Muscle of arm (tissue), 14 donors: ENCODE measurements at places on chromosomes 13 and 19.

DNA sequence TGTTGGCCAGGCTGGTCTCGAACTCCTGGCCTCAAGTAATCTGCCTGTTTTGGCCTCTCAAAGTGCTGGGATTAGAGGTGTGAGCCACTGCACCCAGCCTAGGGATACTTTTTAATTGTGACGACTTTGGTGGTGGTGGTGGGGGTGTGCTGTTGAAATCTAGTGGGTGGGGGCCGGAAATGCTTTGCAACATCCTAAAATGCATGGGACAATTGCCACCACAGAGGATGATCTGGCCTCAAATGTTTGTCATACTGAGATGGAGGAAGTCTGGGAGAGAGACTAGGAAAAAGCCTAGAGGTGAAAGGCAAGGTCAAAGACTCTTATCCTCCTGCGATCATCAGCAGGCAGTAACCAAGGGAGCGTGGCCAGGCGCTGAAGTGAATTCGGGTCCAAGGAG lies 1.4 kb downstream of the NWD1 start:
- DNase-seq, result no peak

DNA sequence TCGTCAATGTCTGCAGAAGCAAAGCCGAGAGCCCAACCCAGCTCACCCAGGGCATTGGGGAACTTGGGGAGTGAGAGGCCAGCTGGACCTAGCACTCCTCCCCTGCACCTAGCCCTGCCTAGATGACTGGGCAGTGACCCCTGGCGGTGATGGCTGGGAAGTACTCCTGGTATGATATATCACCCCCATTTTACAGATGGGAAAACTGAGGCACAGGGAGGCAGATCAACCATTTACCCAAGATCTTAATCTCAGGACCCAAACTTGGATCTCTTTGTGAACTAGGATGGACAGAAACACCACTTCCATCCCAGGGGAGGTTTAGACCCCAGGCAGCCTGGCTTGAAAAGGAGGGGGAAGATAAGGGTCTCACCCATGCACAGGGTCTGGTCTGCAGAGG lies 43.5 kb downstream of the CCL25 start:
- DNase-seq, result no peak

- DNase-seq, result no peak
Measured at GRCh38 chr13:106700439-106700838, 132.5 kb upstream of the ARGLU1 start.

DNA sequence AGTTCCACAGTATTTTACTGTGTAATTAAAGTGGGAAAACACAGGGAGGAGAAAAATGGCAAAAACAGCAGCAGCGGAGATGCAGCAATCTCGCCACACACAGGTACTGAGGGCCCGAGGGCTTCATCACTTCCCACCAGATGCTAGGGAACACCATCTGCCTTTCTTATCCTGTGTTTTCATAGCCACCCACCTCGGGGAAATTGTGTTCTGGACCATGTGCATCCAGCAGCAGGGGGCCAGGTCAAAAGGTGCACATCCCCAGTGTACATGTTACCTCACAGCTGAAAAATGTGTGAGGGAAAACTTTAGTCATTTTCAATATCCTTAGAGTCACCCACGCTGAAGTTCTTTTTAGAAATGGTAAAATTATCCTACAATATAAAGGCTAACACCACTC lies 30.2 kb downstream of the PDCD5 start:
- DNase-seq, result no peak

GRCh38 chr13:109870274-109870673 lies 83.9 kb upstream of the IRS2 start:
- no peak for DNase-seq

DNA sequence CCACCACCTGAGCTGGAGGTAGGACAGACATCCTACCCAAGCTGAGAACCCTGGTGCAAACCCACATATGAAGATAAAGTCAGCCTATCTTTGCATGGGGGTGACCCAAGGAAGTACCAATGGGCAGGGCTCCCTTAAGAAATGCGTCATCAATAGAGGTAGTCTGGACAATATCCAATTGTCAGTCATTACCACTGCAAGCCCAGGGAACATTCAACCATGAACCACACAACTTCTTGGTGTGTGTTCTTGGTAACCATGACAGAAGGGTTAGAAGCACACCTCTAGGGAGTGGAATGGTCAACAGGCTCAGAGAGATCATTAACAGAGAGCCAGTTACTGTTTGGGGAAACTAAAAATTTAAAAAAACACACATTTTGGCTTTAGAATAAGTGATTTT lies 34.7 kb upstream of the DOCK9 start:
- DNase-seq, result no peak

DNA sequence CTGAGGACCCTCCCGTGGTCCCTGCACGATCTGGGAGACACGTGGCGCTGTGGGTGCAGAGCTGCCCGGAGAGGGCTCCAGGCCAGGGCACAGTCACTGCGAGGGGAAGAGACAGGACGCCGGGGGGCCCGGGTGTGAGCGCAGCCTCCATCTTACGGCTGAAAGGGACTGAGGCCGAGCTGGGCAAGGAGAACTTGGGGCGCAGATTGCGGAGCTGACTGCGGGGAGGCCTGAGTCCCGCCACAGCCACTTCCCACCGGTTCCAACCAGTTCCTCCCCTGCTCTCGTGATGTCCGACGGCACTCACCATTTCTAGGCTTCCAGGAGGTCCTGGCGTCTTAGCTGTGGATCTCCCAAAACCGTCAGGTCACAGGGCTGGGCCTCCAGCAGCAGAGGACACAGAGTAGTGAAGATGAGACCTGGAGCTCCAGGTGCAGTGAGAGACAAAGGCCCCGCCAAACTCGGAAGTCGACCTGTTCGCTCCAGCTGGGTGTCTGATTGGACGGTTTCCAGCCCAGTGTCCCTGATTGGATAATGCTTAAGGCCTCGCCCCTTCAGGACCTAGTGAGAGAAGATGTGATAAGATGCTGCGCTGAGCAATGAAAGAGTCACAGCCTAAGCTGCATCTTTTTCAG lies 4.8 kb upstream of the ZNF253 start:
- DNase-seq, result peak; percentile 41

- DNase-seq, result no peak
Measured at GRCh38 chr13:101965096-101965495, 436.8 kb downstream of the FGF14 start.

- DNase-seq, result no peak
Measured at GRCh38 chr19:31506102-31506501, 156.9 kb upstream of the TSHZ3 start.

DNA sequence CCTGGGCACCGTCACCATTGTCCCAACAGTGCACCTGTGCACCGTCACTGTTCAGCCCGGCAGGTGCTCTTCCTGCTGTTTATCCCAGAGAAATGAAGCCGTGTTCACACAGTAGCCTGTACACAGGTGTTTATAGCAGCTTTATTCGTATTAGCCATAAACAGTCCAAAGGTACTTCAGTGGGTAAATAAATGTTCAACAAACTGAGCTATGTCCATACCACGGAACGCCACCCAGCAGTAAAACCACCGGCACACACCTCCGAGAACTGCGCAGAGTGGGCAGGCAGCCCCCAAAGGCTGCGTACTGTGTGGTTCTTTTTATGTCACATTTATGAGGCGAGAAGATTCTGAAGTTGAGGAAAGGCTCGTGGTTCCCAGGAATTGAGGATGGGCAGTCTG lies 44.9 kb upstream of the DCUN1D2 start:
- DNase-seq, result no peak

DNA sequence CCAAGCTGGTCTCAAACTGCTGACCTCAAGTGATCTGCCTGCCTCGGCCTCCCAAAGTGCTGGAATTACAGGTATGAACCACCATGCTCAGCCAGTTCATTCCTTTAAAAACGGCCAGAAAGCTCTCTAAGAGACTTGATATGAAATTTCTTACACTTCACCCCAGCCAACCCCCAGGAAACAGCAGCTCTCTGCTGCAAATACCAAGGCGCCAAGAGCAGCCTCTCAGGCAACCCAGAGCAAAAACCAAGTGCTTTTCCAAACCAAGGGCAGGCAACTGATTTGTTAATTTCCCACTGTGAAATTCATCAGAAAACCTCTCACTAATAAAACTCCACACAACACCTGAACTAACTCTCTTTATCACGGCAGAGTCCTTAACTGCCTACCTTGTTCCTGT lies 44.9 kb downstream of the LATS2 start:
- no peak for DNase-seq

- DNase-seq, result no peak
Measured at GRCh38 chr19:47435196-47435595, 15.9 kb upstream of the MEIS3 start.

GRCh38 chr19:29893606-29894284 lies 48.3 kb upstream of the URI1 start:
- DNase-seq, result no peak

GRCh38 chr19:3575260-3575741 lies 2.6 kb downstream of the HMG20B start:
- no peak for DNase-seq

- no peak for DNase-seq
Measured at GRCh38 chr13:61084988-61085387, 330.7 kb downstream of the PCDH20 start.

GRCh38 chr19:16381756-16382401 lies 57.3 kb downstream of the KLF2 start:
- DNase-seq, result peak; percentile 93

DNA sequence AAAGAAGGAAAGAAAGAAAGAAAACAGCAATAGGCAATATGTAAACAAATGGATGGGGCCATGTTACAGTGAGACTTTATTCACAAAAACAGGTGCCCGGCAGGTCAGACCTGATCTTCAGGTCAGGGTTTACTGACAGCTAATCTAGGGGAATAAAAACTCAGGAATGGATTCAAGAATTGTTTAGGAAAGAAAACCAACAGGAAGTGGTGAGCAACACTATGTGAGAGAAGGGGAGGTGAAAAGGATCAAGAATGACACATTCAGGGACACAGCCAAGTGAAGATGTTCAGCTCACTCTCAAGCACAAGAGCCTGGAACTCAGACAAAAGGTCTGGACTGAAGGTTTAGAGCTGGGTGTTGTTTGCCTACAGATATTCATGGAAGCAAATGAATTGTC lies 244.5 kb downstream of the EFNB2 start:
- DNase-seq, result no peak

- DNase-seq, result peak; percentile 80
Measured at GRCh38 chr19:11535792-11536595, 2.7 kb upstream of the CNN1 start.

DNA sequence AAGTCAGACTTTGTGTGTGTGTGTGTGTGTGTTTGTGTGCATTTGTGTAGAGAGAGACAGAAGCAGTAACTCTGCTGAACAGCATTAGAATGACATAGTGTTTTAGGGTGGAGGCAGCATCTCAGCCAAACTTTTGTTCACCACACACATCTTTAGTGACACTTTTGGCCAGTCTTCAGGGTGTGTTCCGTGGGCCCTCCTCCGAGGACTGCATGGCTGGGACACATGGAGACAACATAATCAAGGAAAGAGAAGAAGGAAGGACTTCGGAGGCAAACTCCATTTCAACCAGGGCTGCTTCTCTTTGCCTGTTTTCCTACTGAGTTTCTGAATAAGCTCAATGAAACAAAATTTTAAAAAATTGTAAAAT lies 205.1 kb downstream of the LHFPL6 start:
- peak; percentile 80 for DNase-seq

DNA sequence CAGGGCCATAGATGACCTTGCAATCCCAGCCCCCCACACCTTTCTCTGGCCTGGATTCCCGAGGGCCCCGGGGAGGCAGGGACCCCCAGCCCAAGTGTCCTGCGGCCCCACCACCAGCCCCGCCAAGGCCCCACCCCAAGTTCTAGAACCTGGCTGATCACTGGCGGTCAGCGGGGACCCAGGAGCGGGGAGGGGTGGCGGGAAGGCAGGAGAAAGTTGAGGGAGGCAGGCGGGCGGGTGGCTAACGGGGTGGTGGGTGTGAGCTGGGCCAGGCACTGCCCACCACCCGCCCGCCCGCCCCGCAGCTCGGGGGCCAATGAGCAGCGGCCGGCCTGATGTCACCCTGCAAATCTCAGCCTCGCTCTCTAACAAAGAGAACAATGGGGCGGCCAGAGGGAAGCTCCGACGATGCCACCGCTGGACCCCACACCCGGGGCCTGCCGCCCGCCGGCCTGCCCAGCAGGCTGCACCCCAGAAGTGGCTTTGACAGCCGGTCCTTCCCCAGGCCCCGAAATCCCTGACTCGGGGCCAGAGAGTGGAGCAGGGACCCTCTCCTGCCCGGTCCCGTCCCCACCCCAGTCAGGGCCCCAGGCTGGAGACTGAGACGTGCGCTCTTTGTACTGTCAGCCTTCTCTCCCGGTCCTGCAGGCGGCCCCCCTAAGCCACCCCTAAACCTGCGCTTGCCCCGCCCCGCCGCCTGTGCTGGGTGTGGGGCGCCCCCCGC lies 1.6 kb downstream of the MEX3D start:
- peak; percentile 87 for DNase-seq

DNA sequence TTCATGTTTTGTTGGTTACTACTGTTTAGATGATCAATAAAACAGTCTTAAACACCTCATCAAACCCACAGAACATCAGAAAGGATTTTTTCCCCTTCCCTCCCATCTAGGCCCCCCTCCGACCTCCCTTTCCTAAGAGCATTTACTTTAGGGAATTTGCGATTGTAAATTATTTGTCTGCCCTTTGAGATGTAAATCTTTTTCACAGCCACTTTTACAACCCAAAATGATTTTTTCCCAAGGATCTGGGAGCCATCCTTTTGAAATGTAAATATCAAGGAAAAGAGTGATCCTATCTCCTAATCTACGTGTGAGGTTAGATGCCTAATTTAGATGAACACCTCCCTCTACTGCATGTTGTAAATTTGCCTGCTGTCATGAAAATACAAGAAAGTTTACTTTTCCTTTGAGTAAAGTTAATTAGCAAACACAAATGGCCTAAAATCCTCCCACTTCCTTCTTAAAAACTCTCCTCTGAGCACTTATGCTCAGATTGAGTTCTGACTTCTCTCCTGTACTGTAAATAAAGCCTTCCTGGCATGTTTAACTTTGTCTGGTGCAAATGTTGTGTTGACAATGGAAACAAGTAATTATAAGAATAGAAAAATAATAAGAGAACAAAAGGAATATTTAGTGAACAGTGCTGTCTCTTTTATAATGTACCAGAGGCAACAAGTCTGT lies 1646.9 kb upstream of the SPRY2 start:
- no peak for DNase-seq

DNA sequence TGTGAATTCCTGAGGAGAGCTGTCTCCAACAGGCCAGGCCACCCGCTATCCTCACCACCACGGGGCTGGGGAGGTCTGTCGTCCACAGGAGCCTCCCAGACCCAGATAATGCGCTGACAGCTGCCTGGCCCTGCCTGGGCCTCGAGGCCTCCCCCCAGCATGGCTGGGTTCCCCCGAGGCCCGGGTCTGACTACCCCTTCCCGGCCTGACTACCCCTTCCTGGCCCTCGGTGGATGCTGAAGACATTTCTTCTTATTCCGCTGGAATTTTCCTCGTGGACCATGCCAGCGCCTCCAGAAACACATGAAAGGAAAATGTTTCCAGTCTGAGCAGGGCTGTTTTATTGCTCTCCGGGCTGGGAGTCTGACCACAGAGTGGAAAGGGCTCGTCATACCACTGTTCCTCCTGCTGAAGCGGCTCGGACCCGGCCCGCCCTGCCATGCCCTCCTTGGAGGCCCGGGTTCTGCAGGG lies 16.8 kb upstream of the COMP start:
- DNase-seq, result peak; percentile 74
